Left colon (tissue), 2 donors: ENCODE measurements at places on chromosomes 7 and 10.

- no peak for DNase-seq
Measured at GRCh38 chr7:17058568-17058967, 176.8 kb upstream of the AGR3 start.

GRCh38 chr10:121880895-121881294 is 46.9 kb downstream of the ATE1 start:
- DNase-seq: no peak

- DNase-seq: no peak
Measured at GRCh38 chr10:3704565-3705325, 80.3 kb downstream of the KLF6 start.

DNA sequence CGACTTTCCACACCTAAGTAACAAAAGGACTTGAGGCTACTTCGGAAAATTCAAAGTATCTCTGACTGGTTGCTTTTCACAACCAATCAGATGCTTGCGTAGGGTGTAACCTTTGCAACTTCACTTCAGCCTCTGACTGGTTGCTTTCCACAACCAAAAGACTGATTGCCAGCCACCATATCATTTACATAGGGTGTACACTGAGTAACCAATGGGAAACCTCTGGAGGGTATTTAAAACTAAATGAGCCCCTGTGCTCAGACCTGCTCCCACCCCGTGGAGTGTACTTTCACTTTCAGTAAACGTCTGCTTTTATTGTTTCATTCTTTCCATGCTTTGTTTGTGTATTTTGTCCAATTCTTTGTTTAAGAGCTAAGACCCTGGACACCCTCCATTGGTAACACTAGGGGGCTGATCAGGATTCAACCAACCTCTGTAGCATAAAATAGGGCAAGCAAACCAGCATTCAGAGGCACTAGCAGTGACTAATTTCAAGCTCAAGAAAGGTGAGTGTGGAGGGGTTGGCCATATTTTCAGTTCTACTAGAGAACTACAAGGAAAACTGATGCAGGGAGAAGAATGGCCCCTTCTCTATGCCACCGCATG is 390.8 kb downstream of the POM121L12 start:
- DNase-seq: no peak

DNA sequence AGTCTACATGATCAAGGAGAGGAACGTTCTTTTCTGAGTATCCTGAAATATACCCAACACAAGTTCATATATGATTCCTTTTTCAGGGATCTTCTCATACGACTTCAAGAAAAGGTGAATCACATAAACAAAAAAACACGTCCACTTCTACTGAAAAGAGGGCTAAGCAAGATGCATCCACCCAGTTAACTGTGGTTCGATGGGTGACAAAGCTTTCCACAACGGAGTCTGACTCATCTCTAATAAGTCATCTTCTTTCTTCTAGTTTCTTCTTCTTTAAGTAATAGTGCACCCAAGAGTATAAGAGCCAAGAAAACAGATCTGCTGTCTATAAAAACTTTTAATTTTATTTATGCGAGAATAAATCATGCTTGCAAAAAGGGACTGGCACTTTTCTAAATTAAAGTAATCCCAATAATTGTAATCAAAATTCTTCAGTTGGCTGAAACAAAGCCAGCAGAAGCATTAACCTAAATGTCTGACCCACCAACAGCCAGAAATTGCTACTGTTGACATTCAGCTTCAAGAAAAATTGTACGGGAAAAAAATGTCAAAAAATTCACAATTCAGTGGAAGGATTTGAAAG is 146.9 kb upstream of the ANK3 start:
- no peak for DNase-seq
